ENCODE measurements at places on chromosomes 2 and 18.

DNA sequence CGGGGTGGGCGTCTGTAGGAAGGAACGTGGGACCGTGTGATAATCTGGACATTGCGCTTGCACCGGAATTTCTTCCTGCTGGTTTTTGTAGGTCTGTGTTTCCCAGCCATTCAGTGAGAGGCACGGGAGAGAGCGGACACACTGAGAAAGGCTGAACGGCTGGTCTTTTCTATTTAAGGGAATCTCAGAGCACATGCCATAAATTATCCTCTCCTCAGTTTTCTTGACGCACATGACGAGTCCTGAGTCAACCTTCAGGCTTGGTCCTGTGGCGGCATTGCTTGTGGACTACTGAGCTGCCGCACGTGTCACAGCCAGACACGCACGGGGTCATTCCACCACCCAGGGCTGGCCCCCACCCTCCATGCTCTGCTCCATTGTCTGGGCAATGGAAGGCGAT is 519.3 kb upstream of the ID2 start:
- DNase-seq, result no peak

DNA sequence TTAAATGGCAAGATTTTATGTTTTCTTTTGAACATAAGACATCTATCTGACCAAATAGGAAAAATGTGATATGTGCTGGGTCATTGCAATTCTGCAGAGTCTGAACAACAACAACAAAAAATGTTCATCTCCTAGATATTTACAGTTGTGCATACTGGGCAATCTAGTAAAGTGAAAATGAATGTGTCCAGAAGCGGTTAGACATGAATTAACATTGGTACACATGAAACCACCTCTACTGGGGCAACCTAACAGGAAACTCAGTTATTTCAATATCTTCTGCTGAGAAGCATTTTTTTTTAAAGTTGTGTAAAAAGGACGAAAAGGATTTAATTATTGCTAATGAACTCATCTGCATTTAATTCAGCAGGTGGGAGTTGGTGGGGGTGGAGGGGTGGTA is 76.9 kb downstream of the DHRS9 start:
- no peak for DNase-seq

GRCh38 chr2:99974275-99974674 is 168.1 kb downstream of the AFF3 start:
- DNase-seq, result no peak

DNA sequence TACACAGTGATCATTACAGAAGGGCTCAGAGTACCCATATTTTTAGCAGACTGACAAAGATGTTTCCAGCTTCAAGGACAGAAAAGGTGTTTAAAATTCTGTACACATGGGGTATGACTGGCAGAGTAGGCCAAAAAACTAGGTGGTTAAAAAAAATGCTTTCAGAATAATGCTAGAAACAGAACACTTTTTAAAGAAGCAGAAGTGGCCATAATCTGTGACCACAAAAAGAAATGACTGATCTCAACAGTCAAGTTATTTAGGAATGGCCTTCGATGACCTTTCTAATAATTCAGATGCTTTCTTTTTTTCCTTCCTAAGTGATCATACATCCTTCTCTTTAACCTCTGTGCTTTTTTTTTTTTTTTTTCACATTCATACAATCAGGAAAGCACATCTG is 4.1 kb upstream of the AQP4 start:
- DNase-seq, result no peak

DNA sequence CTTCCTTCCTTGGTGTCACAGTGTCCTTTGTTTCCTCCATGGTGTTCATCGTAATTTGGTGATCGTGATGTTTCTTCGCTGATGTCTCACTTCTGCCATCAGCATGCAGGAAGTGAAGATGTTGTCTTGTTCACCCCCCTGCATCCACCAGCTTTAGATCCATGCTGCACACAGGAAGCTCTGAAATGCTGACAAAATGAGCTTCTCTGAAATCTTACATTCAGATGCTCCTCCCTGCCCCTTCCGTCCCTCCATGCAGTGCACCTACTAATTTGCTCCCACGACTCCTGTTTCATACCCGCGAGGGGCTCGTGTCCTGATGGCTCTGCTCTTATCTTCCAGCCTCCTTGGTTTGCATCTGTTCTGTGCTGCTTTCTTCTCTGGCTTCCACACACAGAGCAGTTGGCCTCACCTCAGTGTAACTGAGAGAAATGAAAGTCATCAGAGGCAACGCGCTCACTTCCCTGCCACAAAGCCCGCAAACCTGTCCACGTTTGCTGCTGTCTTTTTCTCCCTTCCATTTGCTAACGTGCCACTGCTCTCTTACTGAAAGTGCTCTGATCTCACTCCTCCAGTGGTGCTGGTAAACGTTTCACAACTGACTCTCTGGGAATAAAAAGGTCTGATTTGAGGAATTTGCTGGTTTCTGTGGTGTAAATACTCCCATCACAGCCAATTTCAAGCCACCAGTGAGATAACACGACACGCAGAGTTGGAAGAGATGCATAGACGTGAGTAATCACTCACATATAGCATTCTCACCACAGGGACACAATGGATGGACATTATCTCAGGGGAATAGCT is 41.0 kb upstream of the MGAT4A start:
- DNase-seq, result peak; percentile 37

DNA sequence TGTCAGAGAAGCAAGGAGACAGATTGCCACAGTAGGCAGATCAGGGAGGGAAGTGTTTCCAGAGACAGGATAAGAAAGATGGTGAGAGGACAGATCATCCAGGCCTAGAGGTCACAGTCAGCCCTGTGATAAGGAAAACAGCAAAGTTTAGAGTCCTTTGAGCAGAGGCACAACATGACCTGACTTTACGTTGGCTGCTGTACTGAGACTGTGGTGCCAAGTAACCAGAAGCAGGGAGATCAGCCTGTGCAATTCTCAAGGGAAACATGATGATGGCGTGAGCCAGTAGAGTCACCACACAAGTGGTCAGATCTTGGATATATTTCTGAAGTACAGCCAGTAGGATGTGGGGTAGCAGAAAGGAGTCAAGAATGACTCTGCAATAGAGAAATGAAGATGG is 43.7 kb downstream of the SMC6 start:
- no peak for DNase-seq

DNA sequence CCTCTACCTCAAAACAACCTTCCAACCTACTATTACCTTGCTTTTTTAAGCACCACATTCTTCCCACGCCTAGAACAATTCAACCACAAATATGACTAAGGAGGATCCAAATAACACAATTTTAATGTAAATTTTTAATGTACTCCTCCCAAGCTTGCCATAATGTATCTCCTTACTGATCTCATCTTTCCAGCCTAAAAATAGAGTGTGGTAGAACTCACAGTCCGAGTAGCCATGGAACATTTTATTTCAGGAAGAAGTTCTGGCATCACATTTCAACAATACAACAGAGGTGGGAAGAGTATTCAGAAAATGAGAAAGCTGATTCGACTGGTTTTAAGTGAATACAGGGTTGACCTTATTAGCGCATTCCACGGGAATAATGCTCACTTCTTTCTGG is 15.4 kb downstream of the FEZ2 start:
- no peak for DNase-seq

DNA sequence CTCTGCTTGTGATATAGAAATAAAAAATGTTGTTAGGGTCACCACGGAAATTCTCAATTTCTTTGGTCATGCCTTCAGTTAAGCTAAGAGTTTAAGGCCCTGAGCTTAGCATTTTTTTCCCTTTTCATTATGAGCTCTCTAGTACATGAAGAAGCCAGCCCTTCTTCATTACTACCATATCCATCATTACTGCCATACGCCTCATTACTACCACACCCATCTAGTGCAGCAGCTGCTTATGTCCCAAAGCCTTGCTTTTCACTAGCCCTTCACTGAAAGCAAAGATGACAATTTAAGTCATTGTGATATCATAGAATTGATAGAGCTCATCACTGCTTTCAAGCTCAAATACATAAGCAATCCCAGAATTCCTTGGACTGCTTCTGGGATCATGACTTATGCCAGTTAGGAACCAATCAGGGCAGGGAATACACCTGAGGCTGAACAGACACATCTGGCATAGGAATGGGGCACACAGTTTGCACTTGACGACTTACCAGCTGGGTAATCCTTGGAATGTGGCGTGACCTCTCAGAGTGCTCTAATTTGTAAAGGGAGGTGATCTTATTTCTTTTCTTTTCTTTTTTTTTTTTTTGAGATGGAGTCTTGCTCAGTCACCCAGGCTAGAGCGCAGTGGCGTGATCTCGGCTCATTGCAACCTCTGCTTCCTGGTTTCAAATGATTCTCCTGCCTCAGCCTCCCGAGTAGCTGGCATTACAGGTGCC is 40.3 kb downstream of the SOWAHC start:
- no peak for DNase-seq

DNA sequence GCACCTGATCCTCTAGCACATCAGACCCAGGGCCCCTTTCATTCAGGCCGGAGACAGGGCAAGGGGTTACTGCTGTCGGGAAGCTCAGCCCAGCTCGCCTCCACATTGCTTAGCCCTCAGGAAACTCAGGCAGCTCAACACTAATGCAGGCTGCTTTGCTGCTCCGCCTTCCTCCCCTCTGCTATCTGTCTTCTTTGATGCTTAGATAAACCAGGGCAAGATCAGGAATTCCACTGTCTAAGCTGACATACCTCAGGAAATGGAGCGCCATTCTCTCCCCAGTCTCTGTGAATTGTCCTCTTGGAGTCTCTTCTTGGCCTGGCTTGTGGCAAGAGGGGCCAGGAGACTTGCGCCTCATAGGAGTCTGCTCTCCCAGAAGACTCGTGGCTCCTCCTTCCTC is 25.5 kb upstream of the EXOC6B start:
- DNase-seq, result no peak

DNA sequence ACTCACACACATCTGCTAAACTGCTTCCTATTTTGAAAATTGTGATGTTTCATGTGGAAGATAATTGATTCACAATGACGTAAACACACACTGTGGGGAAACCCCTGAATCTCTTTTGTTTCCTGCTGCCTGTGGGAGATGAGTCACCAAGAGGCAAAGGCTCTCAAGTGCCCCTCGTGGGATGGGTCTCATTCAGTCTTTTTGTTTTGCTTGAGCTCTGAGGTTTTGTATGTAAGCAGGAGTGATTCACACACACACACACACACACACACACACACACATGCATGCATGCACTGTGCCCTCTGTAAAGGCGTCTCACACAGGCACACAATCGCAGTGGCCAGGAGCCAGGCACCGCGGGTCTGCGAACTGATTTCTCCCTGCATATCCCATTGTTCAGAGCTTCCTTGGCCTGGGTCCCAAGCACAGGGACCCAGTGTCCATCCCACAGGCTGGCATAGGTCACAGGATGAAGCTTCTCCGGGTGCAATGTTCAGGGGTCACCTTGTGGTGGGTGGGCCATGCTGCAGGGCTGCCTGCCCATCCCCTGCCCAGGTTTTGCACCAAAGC is 12.1 kb upstream of the ARHGEF4 start:
- DNase-seq, result peak; percentile 45

- DNase-seq, result no peak
Observed at GRCh38 chr2:62787386-62787785, 81.9 kb downstream of the EHBP1 start.

DNA sequence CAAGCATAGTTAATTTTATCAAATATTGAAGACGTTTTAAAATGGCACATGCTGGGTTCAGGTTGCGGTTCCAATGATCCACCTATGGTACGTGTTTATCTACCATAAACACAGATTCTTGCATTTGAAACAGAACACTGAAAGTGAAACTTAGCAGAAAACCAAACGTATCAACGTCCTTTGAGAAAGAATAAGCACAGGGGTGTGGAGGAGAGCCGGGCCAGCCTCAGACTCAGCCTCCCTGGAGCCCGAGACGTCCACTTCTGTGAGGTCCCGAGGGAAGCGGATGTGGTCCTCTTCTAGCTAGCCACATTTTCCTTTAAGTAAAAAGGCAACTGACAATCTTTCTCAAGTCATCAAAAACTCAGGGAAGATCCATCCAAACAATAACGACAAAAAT is 195.9 kb downstream of the RTP5 start:
- DNase-seq, result no peak

DNA sequence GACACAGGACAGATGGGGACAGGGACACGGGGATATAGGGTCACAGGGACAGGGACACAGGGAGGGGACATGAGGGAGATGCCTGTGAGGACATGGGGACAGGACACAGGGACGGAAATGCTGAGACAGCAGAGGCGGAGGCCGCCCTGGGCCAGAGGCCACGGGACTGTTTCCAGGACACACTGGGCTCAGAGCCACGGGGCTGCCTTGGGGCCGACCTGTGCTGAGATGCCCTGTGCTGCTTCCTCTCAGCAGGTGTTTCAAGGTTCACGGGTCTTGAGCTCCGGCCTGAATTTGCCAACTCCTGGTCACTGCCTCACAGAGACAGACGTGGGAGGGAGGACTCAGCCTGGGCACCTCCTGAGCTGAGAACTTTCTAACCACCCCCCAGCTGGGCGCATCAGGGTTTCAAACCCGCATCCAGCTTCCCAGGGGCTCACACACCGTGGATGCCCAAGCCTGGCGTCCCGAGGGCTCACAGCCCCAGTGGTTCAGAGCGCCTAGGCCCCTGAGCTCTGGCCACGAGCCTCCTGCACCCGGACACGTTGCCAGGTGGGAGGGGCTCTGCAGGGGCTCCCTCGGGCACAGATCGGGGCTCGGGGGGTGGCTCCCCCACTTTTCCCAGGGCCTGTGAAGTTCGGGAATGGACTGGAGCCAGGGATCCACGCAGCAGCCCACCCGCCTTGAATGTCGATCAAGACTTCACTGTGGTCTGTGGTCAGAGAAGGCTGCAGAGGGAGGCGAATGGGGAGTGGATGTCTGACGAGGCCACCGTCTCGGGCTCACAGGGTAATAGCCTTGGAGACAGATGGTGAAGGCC is 64.1 kb downstream of the SLC66A2 start:
- DNase-seq, result no peak

GRCh38 chr2:132671151-132671835 is 1.3 kb upstream of the LYPD1 start:
- no peak for DNase-seq

GRCh38 chr18:49537232-49537896 is 24.5 kb upstream of the LIPG start:
- DNase-seq, result no peak

DNA sequence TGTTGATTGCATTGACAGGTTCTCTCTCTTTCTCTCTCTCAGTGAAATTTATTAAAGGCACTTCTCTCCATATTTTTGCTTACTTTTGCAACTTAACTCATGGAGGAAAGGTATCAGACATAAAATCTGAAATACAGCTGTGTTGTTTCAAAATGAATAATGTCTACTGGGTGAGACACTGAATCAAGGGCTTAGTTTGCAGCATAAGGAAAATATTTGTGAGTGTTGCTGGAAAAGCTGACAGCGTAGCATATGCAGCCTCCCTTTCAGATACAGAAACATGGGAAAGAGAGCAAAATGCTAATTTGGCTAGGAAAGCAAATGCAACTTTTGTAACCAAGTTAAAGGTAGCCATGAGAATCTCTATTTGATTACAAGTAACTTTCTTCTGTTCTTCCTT is 81.5 kb upstream of the COL3A1 start:
- DNase-seq, result no peak

DNA sequence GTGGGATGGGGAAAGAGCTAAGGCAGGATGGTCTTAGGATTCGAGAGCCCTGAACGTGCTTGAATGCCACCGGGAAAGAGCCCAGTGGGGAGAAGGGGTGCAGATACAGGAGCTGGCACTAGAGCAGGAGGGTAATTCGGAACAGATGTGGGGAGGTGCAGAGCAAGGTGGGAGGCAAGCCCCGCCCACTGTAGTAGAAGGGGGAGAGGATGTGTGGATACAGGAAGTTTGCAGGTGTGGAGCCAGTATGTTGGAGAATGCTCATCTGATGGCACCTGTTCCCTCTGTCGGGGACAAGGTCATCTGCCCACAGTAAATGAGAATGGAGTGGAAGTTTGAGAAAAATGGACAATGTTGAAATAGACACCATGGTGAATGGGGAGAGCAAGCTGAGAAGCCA is 28.8 kb downstream of the CHST10 start:
- no peak for DNase-seq
